Stimulated activated naive CD8-positive, alpha-beta T cell treated with anti-CD3 and anti-CD28 coated beads, Interleukin-15, Interleukin-2, amounts not matched to agents 100 U/mL and 50 U/mL, for 24 hours (primary cell): ENCODE measurements at places on chromosomes 5 and 9.

DNA sequence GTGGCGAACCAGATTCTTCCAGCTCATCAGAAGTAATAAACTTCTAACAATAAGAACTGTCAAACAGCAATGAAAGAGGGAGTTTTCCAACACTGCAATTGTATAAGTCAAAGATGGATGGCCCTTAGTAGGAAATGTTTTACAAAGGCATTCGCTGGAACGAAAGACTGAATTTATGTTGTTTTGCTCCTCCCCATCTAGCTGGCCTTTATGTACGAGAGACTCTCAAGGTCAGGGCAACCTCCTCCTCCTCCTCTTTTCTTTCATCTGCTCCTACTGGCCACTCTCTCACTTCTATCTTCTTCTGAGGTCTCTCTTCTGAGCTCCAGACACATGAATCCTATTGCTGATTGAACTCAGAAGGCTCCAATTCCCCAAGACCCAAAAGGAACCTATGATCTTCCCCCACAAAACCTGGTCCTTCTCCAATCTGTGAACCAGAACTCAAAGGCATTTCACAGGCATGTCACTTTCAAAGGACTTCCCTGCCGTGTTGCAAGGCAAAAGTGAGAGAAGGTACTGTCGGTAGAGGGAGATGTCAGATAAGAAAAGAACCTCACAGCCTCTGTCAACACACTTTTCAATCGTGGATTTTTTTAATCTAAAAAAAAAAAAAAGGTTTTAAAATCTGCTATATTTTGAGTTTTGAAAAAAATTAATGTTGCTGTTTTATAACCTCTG, 28.5 kb upstream of the PUM3 start:
- DNase-seq = no peak

DNA sequence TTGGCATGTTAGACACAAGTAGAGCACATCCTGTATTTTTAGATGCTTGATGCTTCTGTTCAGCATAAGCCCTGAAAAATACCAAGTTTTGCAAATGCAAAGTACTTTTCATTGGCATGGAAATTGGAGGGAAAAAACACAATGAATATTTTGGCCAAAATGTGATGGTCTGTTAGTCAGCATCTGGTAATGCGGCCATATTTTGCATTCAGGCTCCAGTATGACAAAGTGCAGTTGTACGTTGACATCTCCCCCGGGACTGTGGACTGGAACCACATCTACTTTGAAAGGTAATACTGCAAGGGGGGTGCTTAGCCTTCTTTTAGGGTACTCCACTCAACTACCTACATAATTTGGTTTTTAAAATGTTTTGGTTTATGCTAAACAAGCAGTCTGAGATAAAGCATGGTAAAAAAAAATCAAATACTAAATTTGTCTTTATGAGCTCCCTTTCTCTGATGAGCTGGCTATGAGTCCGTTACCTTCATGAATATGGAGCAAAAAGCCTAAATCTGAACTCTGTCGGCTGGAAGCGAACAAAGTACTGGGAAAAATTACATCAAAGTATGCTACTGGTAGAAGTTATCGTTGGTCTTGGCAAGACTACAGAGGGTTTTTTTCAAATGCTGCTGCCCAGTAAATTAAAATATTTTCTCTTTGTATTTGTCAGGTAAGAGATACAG, 297.0 kb downstream of the ARHGEF28 start:
- no peak for DNase-seq

GRCh38 chr5:67465537-67466207, 269.1 kb upstream of the CD180 start:
- no peak for DNase-seq

DNA sequence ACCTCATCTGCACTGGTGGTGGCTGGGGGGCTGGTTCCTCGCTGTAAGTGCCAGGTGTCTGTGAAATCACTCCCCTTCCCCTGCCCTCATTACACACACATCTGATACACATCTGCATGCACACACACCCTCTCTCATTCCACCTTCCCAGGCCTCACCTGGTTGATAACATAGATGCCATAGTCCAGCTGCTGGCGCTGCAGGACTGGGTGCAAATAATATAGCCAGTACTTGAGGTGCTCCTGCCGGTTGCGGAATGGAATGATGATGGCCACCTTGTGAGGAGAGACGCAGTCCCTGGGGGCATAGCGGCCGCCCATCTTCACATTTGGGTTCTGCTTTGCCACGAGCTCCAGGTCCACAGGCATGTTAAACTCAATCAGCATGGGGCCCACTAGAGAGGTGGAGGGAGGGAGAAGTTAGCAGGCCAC, 32.1 kb downstream of the B4GALT1 start:
- no peak for DNase-seq

DNA sequence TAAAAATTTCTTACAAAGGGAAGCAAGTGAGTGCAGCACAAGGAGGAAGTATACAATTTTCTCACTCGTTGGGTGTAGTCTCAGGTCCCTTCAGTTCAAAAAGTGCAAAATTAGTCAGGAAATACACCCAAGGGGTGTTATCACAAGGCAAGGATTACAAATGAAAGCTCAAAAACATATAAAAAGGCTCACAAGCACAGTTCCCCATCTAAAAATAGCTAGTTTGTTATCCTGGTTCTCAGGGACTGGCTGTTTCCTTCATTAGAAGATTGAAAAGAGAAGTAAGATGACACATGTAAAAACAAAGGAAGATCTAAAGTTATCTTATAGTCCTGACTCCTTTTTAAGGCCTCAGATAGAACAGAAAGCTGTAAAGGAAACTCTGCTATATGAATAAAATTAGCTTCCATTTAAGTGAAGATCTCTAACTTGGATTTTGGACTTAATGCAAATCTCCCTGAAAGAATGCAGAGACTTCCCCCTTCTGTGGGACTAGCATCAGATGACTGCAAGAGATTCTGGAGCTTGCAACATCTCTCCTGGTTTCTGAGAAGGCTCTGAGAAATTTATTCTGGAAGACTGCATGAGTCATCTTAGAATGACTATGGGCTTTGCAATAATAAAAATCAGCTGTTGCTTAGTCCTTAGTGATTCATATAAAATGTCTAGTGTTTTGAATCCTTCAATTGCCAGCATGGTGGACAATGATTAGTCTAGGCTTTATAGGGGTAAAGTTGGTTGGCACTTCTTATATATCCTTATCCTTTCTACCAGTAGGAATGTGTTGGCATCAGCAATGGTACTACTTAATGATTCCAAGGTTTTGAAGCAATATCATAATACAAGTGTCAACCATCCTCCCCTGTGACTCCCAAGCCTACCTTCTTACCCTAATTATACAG, 25.4 kb downstream of the DAB2 start:
- no peak for DNase-seq

- DNase-seq = no peak
Observed at GRCh38 chr5:76638479-76638878, 15.3 kb upstream of the F2RL2 start.

DNA sequence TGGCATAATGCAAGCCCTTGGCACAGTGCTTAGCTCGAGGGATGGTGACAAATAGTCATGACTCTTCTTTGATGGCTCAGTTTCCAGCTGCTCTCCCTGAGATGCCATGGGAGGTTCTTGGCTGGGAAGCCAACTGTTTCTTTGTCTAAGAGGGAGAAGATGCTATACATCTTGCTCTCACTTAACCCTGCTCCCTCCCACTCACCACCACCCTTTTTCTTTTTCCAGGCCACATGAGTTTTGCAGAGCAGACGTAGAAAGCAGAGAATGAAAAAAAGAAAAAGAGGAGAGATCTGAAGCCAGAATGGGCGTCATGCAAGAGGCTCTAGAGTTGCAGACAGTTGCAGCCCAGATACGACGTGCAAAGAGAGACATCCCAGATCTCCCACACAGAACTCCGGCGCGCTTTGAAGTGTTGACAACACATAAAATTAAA, 160.5 kb downstream of the FGF18 start:
- DNase-seq = no peak

GRCh38 chr9:127124792-127125191, 2.4 kb upstream of the ANGPTL2 start:
- no peak for DNase-seq

DNA sequence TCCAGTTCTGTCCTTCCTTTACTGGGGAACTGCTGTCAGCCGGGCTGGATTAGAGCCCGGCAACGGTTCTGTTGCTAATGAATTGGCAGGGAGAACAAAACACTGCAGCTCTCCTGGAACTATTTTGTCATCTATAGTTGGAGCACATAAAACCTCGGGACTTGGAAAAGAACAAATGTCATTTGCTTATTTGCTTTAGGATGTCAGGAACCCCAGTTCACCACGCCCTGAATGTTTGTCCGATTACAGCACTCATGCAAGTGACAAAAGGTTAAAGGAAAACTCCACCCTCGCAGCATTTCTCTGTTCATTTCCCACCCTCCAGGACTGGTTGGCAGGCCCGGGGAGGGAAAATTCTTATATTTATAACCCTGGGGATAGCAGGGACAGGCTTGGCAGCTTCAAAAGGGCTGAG, 66.4 kb upstream of the PLPP1 start:
- no peak for DNase-seq

GRCh38 chr9:130882696-130883225, 13.9 kb downstream of the QRFP start:
- DNase-seq = no peak

DNA sequence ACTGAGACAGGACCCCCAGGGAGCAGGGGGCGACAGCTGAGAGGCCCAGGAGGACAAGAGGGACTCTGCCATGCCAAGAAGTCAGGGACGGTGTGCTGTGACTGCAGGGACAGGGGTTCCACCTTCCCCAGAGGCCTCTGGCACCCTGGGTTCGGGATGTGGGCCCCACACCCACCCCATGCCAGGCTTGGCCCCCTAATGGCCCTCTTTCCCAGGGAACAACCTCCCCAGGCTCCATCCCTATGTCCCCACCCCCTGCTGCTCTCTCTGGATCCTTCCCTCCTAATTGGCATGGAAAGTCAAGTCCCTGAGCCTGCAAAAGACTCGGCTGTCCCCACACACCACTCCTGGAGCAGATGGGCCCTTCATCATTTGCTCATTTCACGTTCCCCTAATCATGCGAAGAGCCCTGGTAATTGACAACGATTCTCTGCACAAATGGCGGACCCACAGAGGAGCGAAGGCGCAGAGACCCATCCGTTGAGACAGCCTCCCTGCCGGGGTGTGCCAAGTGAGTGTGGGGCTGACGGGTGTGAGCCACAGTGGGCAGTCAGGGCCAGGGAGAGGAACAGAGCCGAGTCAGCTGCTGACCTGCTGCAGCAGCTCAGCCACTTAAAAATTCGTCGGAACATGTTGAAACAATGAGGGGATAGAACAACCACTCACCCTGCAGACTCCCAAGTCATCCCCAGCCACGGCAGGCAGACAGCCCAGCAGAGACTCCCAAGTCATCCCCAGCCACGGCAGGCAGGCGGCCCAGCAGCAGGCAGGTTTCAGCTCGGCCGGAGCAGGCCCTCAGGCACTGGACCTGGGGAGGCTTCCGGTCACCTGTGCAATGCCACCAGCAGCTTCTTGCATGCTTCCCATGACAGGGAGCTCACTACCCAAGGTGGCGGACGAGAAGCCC, 109.0 kb downstream of the VAV2 start:
- no peak for DNase-seq

DNA sequence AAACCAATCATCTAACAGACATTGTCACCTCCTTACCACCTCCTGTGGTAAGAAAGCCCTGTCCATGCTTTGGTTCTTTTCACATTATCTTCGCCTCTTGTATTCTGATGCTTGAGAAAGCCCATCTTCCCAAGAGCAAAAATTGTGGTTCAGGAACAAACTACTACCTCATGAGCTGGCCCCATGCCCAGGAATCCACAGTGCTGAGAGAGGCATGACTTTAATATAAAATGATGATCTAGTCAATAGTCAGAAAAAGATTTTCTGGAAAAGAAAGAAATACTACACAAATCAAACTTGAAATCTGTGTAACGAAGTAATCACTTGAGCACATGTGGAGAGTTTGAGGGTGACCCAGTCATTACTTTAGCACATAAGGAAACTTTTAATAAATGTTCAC, 94.7 kb downstream of the FGF10 start:
- DNase-seq = no peak

GRCh38 chr5:120228262-120229031, 235.7 kb upstream of the PRR16 start:
- no peak for DNase-seq

GRCh38 chr5:6393596-6394194, 15.3 kb upstream of the MED10 start:
- DNase-seq = no peak

GRCh38 chr9:115525111-115526058, 407.4 kb upstream of the TNC start:
- DNase-seq = no peak

DNA sequence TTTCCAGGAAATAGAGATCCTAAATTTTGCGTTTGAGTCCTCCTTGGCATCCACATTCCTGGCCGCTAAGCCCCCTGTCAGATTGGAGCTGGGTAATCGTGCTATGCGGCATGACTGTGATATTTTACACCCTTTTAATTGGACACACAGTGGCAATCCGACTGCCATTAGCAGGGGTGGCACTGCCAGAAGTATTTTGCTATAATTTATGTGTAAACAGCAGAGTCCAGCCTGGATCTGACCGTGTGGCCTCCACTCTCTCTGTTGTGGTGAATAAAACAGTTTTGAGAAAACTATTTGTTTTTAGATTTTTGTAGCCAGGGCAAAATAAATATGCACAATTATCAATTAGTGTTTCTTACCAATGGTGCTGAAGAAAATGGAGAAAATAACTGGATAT, 281.0 kb upstream of the IRX2 start:
- DNase-seq = no peak

DNA sequence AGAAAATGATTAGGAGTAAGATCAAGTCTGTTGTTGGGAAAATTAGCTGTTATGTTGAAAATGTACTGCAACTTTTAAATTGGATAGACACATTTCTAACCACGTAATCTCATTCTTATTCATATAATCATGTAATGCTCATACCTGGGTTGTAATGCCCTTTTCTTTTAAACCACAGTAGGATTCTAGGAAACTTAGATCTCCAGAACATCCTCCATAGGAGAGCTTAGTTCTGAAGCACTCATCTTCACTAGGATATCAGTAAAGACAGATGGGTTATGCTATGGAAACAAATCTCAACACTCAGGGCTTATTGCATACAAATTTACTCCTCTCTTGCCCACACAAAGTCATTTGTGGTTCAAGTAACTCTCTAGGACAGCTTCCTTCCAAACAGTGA, 34.8 kb upstream of the ANXA1 start:
- no peak for DNase-seq

DNA sequence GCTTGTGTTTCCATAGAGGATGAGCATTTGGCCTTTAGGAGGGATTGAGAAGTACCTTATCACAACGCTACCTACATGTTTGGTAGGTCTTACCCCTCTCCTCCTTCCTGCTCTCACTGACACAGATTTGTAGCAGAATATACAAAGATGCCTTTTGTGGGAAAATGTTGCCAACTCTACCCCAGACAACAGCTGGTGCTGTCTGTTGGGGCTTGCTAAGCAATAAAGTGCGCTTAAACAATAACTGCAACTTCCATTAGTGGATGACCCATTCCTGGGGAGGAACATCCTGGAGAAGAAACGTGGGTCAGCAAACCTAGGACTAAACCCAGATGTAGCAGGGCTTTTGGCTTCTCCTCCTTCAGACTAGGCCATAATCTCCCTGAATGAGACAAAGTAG, 174.3 kb downstream of the EFNA5 start:
- DNase-seq = no peak

DNA sequence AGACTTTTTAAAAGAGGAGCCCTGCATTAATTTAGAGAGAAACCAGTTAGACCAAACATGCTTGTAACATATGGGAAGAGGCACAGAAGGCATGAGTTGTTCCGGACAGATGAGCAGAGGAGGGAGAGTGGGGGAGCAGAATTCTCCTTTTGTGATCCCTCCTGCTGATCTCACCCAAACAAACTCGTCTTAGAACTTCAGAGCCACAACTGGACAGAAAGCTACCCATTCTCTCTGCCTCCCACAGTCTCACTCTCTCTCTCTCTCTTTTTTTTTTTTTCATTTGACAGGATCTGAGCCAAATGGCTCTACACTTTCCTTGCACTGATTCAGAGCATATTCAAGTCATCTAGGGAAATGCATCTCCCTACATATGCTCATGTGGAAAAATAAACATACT, 196.0 kb upstream of the PAPPA start:
- no peak for DNase-seq
